Cardiac muscle cell (in vitro differentiated cells and primary cell): ENCODE measurements at places on chromosomes 5 and 9.
A peak's percentile ranks its signal among the peaks of the same experiment; 100 is the strongest.

GRCh38 chr5:56922922-56923321 lies 13.5 kb downstream of the SETD9 start:
- DNase-seq: no peak

- DNase-seq: no peak
Observed at GRCh38 chr5:98585661-98586310, 187.7 kb upstream of the RGMB start.

- peak; percentile 64 for DNase-seq
Observed at GRCh38 chr5:3886524-3887451, 291.2 kb downstream of the IRX1 start.

DNA sequence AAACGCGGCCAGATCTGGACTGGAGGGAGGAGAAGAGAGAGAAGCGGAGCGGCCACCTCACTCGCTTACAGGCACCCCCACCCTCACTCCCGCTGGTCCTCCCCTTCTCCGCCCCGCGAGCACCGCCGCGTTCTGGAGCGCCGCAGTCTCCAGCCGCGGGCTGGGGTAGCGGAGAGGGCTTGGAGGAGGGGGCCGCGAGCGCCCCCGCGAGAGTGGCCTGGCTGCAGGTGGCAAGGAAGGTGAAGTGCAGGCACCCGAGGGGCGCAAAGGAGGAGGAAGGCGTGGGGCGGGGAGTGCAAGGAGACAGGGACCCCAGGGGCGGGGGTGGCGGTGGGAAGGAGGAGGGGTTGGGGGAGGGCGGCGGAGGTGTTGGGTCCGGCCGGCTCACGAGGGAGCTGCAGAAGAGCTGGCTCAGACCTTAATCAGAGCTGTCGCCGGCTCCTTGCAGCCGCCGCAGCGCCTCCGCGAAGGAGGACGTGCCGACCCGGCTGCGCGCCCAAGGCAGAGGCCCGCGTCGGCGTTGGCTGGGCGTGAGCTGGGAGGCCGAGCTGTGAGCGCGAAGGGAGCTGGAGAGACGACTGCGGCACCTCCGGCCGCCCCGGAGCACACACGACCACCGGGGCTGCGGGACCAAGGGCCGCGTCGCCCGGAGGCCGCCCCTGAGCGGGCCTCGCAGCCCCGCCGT lies at the start of gene DMRT3:
DMRT3 (plus strand) TSS at position 398 of the 685 bp plus-strand sequence. CDS start 347 bp downstream, outside the sequence.
- DNase-seq: peak; percentile 45

- DNase-seq: no peak
Observed at GRCh38 chr9:36716496-36716895, 143.8 kb downstream of the MELK start.

- DNase-seq: no peak
Observed at GRCh38 chr5:141716009-141716408, 34.0 kb upstream of the ARAP3 start.

- DNase-seq: no peak
Observed at GRCh38 chr9:73022353-73022752, 69.5 kb upstream of the ALDH1A1 start.

DNA sequence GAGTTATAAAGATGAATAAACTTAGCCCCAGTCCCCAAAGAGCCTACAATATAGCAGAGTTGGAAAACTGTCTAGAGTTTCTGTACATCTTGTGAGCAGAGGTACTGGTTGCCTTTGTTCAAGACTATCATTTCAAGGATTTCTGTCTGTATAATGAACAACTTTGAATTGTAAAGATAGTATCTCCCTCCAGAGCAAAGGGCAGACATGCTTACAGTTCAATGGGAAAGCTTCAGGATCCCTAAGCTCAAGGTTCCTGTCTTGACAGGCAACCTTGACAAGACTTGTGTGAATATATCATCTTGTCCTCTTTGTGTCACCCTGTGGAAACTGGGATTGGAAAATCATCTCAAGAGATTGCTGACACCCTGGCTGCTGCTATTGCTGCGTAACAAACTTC lies 242.8 kb upstream of the VLDLR start:
- DNase-seq: no peak

- no peak for DNase-seq
Observed at GRCh38 chr9:32004431-32005076, 379.9 kb upstream of the ACO1 start.

GRCh38 chr5:112492291-112492690 lies 73.2 kb upstream of the EPB41L4A start:
- DNase-seq: peak; percentile 70

DNA sequence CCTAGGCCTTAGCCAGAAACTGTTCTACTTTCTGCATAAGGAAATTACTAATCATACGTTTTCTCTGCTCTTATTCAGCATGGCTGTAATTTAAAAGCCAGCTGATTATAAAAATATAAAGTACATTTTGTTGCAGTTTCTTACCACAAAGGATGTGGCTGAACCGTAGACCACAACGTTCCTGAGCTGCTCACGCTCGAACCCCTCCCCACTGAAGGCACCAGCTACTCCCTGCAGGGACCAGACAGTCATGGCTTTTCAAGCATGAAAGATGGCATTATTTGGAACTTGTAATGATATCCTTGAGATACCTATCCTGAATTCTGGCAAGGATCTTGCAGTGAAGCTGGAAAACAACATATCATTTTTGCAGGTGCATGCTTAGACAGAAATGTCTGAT lies 91.8 kb upstream of the DMRT1 start:
- no peak for DNase-seq

DNA sequence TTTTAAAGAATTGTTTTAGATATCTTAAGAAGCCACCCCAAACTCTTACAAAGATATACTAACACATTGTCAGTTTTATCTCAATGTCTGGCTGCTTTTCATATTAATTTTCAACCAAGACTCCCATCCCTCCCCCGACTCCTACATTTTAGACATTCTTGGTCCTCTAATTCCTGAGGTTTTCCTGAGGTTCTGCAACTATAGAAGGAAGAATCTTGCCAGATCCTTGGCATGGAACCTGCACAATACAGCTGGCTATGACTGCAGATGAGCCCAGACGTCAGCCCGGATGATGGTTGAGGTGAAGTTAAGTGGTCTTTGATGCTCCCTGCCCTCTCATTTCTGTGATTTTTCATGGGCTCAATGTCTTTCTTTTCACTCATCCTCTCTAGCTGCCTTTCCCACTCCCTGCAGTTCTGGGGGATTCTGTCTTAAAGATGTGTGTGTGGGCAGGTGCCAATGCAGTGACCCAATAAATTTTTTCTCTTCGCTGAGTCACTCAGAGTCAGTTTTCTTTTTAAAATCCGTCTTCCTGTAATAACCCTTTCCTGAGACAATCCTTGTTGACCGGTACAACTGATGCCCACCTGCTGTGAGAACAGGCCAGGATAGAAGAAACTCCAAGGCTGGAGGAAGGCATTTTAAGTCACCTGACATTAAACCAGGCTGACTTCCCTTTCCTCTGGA lies 237.8 kb upstream of the GAS1 start:
- DNase-seq: no peak

DNA sequence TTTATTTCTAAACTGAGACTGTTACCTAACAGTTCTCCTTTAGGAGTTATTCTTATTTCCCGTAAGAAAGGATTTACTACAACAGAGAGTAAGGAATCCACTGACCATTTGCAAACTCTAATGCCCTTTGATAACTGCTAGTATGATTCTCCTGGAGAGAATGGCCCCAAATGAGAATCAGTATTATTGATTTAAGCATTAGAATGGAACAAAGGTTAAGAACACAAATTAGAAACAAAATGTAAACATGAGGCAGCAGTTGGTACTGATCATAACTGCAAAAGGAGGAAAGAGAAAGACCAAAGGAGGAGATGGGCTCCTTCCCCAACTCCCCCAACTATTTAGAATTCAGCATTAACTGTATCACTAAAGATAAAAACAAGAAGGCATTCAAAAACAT lies 30.7 kb downstream of the PSIP1 start:
- no peak for DNase-seq
